ENCODE measurements at places on chromosomes 1 and 21.

- DNase-seq = no peak
These were observed 156.7 kb downstream of the NR5A2 start for GRCh38 chr1:200184196-200184595.

GRCh38 chr1:51504806-51505525 is 14.1 kb downstream of the EPS15 start:
- no peak for DNase-seq

DNA sequence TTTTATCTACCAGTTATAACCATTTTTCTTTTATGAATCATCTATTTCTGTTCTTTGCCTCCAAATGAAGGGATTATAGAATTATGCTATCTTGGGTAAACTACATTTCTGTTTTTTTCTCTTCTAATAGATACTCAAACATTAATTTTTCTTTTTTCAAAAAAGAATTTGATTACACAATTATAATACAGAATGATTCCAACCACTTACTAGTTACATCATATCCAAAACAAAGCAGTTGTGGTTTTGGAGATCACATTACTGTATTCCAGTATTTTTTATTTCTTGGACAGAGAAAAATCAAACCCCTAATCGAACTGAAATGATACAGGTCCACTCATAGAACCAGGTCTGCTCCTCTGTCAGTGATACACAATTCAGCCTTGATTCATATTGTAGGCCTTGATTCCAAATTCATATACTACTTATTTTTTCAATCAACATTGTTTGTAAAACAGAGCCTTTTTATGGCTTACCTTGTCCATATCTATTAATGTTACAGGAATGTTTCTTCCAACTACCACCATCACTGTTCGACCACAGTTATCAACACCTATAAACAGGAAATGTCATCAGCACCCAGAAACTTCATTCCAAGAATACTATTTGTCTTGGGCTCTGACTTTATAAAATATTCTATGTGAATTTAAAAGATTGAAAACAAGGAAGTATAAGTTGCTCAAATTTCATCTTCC is 43.2 kb downstream of the GDAP2 start:
- no peak for DNase-seq

GRCh38 chr1:64933296-64934070 is 32.9 kb downstream of the JAK1 start:
- no peak for DNase-seq

DNA sequence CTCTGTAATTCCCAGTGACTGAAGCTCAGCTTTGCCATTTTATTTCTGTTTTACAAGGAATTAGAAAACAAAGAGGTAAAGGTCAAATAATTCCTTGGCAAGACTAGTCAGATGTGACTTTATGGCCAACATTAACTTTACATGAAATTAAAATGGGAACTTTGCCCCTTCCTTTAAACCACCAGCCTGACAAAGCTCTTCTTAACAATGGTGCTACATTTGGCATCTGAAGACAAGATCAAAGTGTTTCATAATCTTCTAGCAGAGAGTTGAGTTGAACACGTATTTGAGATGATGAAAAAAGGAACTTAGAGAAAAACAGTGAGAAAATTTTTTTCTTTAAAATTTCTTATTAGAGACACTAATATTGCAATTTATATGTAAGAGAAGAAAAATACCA is 193.8 kb downstream of the AK5 start:
- DNase-seq = no peak

DNA sequence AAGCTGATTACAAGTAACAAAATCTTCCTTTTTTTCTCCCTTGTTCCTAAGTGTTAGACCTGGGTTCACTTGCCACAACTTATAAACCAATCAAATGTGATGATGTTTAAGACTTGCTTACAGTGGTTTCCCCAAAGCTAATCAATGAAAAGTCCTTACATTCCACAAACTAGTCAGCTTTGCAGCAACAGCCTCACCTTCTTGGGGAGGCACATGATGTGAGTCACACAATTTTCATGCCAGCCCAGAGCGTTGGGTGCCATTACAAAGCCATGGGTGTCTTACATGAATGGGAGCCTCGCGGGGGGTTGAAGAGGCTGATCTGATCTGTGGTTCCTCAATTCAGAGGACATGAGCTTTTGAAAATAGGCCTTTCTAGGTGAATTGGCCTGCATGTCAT is 91.6 kb upstream of the UBE2U start:
- DNase-seq = no peak

- no peak for DNase-seq
These were observed 114.8 kb downstream of the DNAH14 start for GRCh38 chr1:225044258-225044657.

GRCh38 chr21:43882952-43883545 is 18.0 kb downstream of the AGPAT3 start:
- no peak for DNase-seq

- DNase-seq = no peak
These were observed 8.3 kb downstream of the NHLH2 start for GRCh38 chr1:115832651-115833050.

GRCh38 chr1:178867670-178868069 is 3.2 kb downstream of the ANGPTL1 start:
- no peak for DNase-seq

- DNase-seq = no peak
These were observed 51.4 kb downstream of the TNFSF18 start for GRCh38 chr1:172999349-172999748.

GRCh38 chr21:45078877-45079281 is 4.5 kb downstream of the ADARB1 start:
- no peak for DNase-seq

- DNase-seq = no peak
These were observed 207.2 kb downstream of the PTGER3 start for GRCh38 chr1:70840260-70840953.

GRCh38 chr1:245582026-245582425 is 427.2 kb downstream of the KIF26B start:
- no peak for DNase-seq

GRCh38 chr1:198599749-198600148 is 39.1 kb upstream of the PTPRC start:
- no peak for DNase-seq

DNA sequence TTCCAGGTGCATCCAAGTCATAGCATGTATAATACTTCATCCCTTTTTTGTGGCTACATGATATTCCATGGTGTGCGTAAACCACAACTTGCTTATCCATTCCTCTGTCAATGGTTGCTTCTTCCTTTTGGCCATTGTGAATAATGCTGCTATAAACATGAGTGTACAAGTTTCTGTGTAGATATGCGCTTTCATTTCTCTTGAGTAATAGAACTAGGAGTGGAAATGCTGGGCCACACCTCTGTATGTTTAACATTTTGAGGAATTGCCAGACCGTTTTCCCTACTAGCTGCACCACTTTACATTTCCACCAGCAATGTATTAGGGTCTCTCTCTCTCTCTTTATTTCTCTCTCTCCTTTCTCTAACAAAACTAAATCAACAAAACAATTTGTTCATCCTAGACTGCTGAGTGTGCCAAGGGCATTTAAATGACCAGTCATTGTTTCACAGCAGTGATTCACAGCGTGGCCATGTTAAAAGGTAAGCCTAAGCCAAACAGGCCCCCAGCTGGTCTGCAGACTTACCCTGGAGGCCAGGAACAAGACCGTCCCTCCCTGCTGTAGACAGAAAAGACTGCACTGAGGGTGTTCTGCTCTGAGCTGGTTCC is 53.2 kb upstream of the LYST start:
- DNase-seq = no peak

GRCh38 chr1:202122639-202123335 is at the start of gene GPR37L1:
TSS of gene GPR37L1 (plus strand) at chr1:202122917. CDS start at chr1:202122964, 47 bp downstream.
- DNase-seq = no peak

GRCh38 chr1:7505771-7506453 is 265.2 kb upstream of the VAMP3 start:
- no peak for DNase-seq

- no peak for DNase-seq
These were observed 96.7 kb upstream of the GADD45A start for GRCh38 chr1:67588178-67588855.

- peak; percentile 84 for DNase-seq
These were observed 20.7 kb upstream of the CYP2J2 start for GRCh38 chr1:59947047-59947938.

GRCh38 chr1:180863158-180863775 is 49.4 kb upstream of the KIAA1614 start:
- peak; percentile 65 for DNase-seq

- DNase-seq = no peak
These were observed 2.6 kb upstream of the SYTL1 start for GRCh38 chr1:27339213-27339612.

DNA sequence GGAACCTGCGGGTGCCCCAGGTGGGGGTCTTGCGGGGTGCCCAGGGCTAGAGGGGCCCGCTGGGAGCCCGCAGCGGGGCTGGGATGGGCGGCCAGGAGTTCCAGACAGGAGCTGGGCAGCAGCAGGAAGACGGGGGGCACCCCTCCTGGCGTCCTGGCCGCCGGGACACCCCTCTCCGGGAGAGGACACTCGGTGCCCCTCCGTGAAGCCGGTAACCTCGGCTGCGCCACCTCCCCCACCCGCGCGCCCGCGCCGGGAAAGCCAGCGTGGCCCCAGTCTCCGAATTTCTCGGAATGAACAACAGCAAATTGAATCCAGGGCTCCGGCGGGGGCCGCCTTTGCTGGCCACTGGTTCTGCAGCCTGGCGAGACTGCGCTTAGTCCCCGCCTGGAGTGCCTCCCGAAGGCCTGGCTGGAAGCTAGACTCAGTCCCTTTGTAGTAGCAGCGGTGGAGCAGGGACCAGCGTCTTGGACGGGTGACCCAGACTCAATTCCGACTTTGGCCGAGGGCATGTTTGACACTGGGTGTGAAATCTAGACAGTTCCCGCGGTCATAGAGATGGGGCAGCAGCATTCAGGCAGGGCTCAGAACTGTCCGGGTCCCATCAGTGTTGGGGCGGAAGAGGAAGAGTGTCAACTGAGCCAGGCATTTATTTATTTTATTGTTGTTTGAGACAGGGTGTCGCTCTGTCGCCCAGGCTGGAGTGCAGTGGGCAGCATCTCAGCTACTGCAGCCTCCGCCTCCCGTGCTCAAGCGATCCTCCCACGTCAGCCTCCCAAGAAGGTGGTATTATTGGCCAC is 773 bp downstream of the IFNGR2 start:
- peak; percentile 73 for DNase-seq

GRCh38 chr1:85884372-85885035 is 176.3 kb upstream of the ZNHIT6 start:
- DNase-seq = peak; percentile 52

- DNase-seq = no peak
These were observed 12.2 kb downstream of the CELSR2 start for GRCh38 chr1:109261578-109261977.

GRCh38 chr1:160637821-160638539 is 8.9 kb downstream of the SLAMF1 start:
- DNase-seq = no peak

DNA sequence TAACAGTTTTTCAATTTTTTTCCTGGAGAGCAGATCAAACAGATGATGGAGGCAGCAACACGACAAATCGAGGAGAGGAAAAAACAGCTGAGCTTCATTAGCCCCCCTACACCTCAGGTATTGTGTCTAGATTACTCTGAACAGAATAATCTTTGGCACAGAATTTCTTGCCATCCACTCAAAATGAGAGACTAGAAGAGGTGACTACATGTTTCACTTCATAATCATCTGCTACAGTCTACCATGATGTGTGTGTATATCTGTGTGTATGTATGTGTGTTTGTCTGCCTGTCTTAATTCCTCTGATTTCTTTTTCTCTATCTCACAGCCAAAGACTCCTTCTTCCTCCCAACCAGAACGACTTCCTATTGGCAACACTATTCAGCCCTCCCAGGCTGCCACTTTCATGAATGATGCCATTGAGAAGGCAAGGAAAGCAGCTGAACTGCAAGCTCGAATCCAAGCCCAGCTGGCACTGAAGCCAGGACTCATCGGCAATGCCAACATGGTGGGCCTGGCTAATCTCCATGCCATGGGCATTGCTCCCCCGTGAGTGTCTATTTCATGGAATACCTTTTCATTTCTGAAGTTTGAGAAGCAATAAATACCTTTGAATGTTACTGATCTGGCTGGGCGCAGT is 11.4 kb downstream of the PRPF3 start:
- DNase-seq = no peak

DNA sequence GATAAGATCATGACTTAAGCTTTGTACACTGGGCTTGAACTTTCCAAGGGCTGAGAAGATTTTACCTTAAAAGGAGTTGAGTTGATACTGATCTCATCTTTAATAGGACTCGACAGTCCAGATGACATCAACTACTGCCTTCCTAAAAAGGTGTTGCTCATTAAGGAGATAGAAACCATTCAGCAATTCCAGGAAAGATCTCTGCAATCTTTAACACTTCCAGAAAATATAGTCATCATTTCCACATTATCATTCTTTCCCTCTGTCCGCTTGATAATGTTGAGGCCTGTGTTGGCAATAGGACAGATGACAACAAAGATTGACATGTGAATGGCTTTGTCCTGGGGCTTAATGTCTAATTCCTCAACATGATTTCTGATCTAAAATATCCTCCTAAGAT is 145.4 kb upstream of the C1orf21 start:
- no peak for DNase-seq

GRCh38 chr21:41759926-41760325 is 6.9 kb downstream of the RIPK4 start:
- DNase-seq = no peak

DNA sequence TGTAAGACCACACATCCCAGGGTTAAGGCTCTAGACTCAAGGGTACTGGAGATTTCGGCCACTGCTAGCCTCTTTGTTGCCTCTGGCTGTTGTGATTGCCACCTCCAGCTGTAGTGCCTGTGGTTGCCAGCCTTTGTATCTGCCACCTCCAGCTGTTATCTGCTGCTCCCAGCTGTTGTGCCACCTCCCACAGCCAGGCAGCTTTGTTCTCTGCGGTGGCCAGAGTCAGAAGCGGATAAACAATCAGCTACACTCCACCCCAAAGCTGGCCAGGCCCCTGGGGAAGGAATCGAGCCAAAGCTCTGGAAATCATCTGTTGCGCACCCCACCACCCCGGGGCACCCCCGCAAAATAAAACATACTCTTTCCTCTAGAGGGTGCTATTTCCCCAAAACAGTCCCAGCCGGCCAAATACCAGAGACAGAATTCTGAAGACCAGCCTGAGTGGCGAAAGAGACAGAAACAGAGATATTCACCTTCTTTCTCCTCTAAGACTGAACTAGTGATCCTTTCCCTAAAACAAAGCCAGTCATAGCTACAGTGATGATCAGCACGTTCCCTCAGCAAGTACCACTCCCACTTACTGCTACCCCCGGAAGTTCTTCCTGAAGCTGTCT is 14.8 kb upstream of the PIGM start:
- DNase-seq = peak; percentile 47

DNA sequence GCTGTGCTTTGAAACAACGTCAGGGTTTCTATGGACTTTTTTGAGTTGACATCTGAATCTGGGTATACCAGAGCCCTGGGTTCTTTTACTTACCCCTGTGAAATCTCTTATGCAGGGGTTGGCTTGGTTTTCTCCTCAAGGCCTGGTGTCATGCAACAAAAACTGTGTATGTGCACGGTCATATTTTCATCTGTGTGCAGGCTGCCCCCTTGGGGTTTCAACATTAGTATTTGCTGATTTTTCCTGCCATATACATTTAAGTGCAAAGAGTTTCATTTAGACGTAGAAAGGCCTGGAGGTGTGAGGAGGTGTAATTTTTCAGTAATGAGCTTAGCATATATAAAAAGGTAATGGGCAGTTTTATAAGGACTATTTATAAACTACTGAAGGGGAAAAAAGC is 22.0 kb upstream of the ZBTB18 start:
- no peak for DNase-seq
